ENCODE measurements at places on chromosomes 5 and 9. TPM values are rescaled to one million over a fixed set of nuclear protein-coding genes. Genes with fewer than 3 reads are reported as not detected.

DNA sequence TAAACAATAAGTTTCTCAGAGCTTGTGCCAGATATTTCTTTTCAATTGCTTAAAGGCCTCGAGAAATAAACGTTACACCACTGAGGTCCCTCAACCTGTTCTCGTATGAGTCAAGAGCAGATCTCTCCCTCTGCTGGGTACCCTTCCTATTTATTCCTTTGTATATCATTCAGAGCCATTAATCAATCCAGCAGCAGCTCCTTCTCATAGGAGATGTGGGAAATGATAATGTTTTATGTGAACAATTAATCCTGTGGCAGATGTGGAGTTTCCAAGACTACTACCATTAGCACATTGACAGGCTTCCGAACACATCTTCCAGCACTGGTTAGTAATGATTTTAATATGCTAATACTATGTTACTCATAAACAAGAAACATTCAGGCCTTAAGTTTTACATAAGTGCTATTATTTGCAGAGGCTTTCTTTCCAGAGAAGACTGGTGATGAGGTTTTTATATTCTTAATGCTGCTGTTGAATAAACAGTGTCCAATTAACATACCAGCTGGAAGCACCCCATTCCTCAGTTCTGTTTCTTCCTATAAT lies 196.5 kb downstream of the ZNF608 start:
- DNase-seq, result no peak

DNA sequence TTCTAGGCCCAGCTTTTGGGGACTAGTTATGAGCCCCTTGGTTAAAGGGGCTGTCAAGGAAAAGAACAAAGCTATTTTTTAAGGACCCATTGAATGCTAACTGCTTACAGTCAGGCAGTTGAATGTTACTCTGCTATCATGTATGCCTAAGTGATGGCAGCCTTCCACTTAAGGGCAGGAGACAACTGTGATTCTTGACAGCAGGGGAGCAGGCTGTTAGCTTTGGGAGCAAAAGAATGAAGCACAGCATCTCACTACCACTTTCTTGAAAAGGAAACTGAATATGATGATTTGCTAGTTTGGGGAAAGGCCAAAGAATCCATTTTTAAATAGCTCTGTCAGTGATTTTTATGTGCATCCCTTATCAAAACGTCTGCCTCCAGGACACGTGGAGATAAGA lies 221.6 kb downstream of the SH3GL2 start:
- DNase-seq, result no peak

GRCh38 chr9:77063645-77064285 lies 44.3 kb downstream of the FOXB2 start:
- no peak for DNase-seq

GRCh38 chr5:13866792-13867191 lies 77.7 kb downstream of the DNAH5 start:
- DNase-seq, result no peak

DNA sequence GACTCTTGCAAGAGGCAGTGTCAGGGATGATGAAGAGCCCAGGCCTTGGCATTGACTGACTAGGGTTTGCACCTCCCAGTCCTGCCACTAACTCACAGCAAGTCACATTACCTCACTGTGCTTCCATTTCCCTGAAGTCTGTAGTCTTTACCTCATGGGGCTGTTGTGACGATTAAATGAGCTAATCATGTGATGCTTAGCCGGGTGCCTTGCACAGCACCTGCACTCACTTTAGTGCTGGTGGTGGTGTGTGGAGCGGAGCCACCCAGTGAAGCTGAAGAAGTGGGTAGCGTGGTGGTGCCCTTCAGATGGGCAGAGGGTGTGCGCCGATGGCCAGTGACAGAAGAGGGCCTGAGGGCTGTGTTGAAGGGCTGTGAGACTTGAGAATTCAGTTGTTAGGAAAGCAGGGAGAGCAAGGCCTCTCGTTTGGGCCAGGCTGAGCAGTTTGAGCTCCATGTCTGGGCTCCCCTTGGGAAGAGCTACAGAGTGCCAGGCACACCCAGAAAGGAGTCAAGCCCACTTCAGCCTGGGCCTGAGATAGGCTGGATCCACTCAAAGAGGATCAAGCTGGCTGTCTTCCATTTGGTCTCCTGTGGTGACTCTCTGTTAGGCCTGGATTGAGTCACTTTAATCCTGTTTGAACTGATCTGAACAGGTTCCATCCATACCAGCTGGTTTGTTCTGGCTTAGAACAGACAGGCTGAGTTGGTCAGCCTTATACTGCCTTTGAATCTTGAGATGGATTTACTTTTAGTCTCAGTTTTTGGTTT lies 42.5 kb downstream of the RALGPS1 start:
- no peak for DNase-seq

- DNase-seq, result no peak
These were observed 505.1 kb upstream of the KLF4 start for GRCh38 chr9:107994648-107995047.

GRCh38 chr5:127958421-127959011 lies 125.0 kb upstream of the SLC12A2 start:
- DNase-seq, result no peak

Gene TRIP13
- 0.39 TPM for total RNA-seq

Gene NEUROG1
- not detected for total RNA-seq

Gene KLF9
- total RNA-seq, result 354 TPM

Gene LURAP1L
- 12.7 TPM for total RNA-seq

Gene PFN3
- total RNA-seq, result not detected
